HS-27A (cell line): ENCODE measurements at places on chromosomes 7 and 10.

DNA sequence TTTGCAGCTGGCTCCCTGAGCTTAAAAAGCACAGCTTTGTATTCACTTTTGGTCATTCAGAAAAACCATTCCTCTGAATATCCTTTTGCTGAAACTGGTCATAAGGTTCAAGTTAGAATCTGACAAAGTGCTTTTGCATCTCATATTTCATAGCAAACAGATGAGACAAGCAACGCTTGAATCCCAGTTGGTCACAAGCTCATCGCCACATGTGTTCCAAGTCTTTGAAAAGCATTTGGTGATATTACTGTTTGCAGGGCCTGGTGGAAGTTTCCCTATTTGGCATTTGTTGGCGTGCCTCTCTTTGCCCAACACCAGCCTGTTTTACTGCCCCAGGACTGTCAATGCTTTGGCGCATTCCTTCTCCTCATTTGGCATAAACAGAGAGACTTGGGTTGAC lies 10.3 kb downstream of the TACC2 start:
- DNase-seq: no peak

GRCh38 chr7:12982178-12982577 lies 294.7 kb downstream of the ARL4A start:
- DNase-seq: no peak

DNA sequence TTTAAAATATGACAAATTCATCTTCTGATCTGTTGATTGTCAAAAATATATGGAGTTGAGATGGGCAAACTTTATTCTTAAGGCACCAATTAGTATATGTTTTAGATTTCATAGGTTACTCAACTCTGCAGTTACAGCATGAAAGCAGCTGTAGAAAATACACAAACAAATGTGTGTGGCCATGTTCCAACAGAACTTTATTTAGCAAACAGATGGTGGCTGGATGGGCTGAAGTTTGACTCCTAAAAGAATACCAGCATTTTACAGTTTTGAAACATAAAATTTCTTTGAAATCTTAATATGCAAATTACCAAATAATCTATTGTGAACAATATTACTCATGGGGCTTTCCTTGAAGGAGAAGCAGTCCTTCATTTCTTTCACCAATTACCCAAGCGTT lies 1206.0 kb upstream of the LRRTM3 start:
- no peak for DNase-seq

- no peak for DNase-seq
These were observed 22.0 kb downstream of the LRRD1 start for GRCh38 chr7:92156990-92157389.

GRCh38 chr10:76902949-76903348 lies 734.7 kb downstream of the KCNMA1 start:
- DNase-seq: no peak

GRCh38 chr10:24239289-24240040 lies 30.5 kb downstream of the KIAA1217 start:
- DNase-seq: no peak

GRCh38 chr7:50679218-50680007 lies 103.3 kb downstream of the GRB10 start:
- no peak for DNase-seq

DNA sequence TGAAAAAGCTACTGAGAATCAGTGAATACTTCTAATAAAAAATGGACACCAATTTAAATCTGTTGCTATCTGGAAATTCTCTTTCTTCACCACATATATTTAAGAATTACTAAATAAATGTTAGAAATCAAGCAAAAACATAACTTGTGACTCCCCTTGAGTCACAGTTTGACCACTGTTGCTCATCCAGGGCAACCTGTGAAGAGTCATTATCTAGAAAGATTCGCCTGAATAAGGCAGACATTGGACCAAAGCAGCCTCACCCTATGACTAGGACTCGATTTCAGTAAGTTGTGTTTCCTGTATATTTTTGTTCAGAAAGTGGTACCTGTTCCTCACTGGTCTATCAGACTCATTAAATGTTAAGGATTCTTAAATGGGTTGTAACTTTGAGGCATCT lies 572.4 kb downstream of the ATRNL1 start:
- no peak for DNase-seq

DNA sequence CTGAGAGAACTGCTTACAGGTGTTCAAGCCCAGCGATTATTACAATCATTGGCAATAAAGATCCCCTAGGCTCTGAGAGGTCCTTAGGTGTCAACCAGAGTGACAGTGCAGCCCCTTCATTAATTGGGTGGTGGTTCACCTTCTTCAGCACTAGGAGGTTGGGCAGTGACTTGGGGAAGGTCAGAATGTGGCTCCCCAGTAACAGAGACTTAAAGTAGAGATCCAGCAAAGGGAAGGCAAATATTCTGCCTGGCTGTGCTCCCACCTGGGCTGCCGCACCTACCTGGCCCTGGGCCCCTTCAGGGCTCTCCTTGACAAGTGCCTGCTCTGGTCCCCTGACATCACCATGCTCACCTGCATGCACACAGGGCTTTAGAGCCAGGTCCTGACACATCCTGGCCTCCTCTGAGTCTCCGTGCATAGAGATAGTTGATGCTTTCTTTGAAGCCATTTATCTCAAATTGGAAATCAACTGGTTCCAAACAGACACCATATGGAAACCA lies 1.9 kb downstream of the CLRN3 start:
- DNase-seq: no peak

GRCh38 chr7:8035647-8036518 lies 67.3 kb downstream of the GLCCI1 start:
- DNase-seq: no peak

DNA sequence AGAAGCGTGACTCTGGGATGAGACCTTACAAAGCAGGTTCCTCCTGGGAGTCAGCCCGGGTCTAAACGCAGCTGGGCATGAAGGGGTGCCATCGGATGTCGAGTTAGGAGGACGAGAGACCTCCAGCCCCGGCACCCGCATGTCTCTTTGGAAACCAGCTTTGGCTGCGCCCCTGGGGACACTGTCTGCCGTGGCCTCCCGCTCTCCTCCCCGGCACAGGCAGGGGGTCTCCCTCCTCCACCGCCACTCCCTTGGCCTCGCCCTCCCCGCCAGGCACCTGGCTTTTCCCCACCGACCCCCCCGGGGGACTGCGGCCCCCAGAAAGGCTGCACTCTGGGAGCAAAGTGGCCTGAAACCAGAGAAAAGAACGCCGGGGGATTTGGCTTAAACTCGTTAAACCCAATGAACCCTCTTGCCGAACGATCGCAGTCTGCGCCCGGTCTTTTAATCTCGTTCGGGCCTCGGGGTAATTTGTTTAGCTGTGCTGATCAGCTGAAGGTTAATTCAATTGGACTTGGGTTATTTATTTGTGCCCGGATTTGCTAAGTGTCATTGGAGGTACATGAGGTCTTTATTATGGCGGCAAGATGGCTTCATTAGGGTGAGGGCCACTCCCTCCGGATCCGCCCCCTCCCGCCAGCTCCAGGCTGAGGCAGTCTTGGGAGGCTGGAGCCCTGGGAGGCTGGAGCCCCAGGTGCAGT lies 16.4 kb upstream of the PSMG3 start:
- DNase-seq: no peak

GRCh38 chr7:107712896-107713295 lies 31.0 kb upstream of the CBLL1 start:
- DNase-seq: no peak

DNA sequence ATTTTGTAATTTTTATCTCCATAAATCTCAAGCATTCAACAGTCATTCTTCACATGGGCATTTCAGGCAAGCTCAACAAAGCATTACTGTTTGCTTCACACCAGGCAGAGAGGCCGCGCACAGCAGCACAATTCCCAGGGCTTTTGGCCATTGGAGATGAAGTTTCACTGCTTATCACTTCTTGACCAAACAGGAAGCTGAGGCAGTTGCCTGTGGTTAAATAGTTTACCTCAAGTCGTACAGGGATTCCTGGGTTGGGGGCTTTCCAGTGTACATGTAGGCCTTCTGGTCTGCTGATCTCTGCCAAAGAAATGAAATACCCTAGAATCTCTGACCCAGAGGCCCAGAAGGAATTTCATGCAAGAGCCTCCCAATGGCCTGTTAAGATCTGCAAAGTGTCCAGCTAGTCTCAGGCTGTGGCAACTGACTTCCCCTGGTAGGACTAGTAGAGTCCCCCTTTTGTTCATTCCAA lies 11.2 kb upstream of the PRDX3 start:
- DNase-seq: no peak

DNA sequence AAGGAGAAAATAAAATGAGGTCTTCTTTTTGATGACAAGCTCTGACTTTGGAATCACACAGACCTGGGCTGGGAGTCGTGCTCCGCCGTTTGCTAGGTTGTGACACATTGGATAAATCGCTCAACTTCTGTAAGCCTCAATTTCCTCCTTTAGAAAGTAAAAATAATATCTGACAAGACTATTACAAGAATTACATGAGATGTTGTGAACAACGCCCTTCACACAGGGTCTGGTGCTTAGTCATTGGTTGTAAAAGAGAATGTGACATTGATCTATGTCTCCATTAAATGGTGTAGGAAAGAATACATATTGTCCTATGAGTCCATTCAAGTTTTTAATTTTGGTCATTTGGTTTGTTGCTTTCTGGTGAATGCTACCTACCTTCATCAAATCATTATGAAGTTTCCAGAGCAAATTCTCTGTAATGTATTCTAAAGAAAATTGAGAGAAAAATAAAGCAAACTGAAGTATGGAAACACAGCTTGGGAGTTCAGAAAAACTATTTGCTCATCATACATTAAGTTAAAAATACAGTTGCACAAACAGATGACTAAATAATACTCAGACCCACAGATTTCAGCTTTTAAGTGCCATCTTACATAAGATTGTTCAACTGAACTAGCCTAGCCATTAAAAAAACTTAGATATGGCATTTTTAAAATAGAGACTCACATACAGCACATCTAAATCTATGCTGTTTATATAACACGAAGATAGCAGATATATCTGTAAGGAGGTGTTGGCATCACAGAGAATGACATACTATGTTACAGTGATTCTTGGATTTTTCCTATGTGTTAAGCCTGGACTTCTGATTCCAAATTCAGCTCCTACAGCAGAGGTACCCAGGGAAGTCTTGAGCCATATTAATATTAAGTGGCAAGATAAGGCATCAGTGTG lies 12.3 kb upstream of the ADRB1 start:
- no peak for DNase-seq

GRCh38 chr10:124966008-124966407 lies 24.1 kb downstream of the ZRANB1 start:
- no peak for DNase-seq

- no peak for DNase-seq
These were observed 16.4 kb downstream of the FAM241B start for GRCh38 chr10:69646185-69647060.

- no peak for DNase-seq
These were observed 53.8 kb downstream of the SGCE start for GRCh38 chr7:94602181-94602580.

DNA sequence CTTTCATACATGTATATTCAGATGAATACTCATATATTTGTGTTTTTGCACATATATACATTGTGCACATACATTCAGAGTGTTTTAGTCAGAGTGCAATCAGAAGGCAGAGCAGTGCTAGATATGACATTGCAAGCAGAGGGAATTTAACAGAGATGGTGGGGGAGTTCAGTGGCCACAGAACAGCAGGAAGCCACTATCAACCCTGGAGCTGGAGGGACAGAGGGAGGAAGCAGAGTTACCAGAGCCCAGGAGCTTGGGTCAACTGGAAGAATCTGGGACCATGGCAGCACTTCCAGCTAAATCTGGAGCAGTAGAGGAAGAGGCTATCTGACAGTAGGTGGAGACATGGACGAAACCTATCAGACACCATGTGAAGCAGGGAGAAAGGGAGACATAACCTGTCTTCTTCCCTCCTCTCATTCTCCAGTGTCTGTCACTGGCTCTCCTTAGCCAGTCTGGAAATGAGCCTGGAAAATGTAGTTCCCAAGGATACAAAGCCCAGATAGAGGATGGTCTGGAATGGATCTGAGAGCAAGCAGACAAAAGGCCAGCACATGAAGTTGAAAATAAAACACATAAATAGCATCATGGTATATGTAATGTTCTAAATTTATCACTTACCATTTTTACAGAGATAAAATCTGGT lies 33.6 kb upstream of the HERPUD2 start:
- no peak for DNase-seq

DNA sequence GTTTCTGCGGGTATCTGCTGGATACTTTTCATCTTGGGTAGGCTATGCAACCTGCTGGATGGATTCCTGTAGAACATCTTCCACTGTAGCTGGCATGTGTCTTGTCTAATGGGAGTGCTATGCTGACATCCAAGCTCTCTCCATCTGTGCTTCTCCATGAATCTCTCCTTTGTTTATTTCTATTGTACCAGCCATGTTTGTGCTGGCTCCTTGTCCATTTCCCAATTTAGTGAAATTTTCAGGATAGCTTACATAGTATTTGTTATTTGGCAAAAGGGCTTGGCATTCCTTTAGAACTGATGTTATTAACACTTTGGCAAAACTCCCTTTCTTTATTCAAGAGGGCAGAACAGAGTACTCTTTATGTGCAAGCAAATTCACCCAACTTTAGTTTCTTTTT lies 198.0 kb downstream of the CSTF2T start:
- no peak for DNase-seq

DNA sequence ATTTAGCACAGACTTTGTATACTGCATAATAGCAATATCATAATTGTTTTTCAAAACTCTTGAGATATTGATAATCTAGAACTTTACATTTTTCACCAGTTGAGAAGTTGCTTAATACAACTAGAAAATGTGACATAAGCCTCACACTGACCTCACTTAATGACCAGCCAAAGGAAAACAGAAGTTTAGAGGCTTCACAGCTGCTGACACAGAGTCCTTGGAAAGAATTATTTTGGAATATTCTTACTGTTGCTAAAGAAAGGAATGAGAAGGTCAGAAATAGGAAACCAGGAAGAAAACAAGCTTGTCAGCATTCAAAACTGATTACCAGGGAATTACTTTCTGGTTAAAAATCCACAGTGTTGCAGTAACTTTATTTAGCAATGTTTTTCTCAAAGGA lies 35.5 kb upstream of the WASL start:
- no peak for DNase-seq

GRCh38 chr7:150799741-150800580 lies at the start of gene TMEM176B:
Gene TMEM176B, minus strand, starts transcription at chr7:150800364. Its CDS starts 3,795 bp downstream, at chr7:150796569.
- no peak for DNase-seq

GRCh38 chr7:87209295-87209924 lies 10.1 kb downstream of the TMEM243 start:
- no peak for DNase-seq

GRCh38 chr7:93723424-93724124 lies 149.1 kb upstream of the CALCR start:
- DNase-seq: no peak

DNA sequence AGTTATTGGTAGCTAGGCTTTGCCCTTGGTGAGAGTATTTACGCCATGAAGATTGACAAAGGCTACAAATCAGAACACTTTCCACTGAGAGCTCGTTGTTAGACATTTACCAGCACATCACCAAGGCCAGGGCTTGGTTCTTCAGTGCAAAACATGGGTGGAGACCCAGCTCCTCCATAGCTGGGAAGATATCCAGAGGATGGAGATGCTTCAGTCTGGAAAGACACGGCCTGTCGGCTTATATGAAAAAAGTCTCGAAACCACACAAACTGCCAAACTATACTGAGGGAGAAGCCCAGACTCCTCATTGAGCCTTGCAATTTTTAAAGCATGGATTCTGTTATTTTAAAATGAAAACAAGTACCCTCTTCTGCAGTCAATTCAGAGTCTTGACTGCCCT lies 83.4 kb upstream of the ANLN start:
- DNase-seq: no peak

- no peak for DNase-seq
These were observed 26.8 kb downstream of the ZC3HC1 start for GRCh38 chr7:130024390-130024789.

- no peak for DNase-seq
These were observed 117.7 kb upstream of the PTPRZ1 start for GRCh38 chr7:121755286-121755685.

- no peak for DNase-seq
These were observed 150.0 kb upstream of the RSU1 start for GRCh38 chr10:16966991-16967865.
